ENCODE measurements at places on chromosomes 5 and 9.

DNA sequence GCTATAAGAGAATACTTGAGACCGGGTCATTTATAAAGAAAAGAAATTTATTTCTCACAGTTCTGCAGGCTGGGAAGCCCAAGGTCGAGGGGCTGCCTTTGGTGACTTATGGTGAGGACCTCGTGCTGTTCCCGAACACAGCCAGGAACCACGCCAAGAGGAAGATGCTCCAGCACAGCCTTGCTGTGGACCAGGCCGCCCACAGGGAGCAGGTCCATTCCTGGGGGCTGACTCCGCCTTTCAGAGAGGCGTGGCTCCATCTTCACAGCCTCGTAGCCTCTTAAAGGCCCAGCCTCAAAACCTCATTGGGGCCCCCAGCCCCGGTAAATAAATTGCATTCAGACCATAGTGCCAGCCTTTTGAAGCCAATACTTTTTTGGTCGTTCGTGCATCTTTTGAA lies 93.5 kb upstream of the CACNA1B start:
- no peak for DNase-seq

- DNase-seq: no peak
Observed at GRCh38 chr9:23586906-23587305, 239.1 kb downstream of the ELAVL2 start.

GRCh38 chr5:159827861-159828260 lies 88.4 kb upstream of the ADRA1B start:
- DNase-seq: no peak

GRCh38 chr9:131485728-131486422 lies 16.8 kb upstream of the POMT1 start:
- no peak for DNase-seq

GRCh38 chr5:143219696-143220095 lies 183.8 kb downstream of the NR3C1 start:
- no peak for DNase-seq

DNA sequence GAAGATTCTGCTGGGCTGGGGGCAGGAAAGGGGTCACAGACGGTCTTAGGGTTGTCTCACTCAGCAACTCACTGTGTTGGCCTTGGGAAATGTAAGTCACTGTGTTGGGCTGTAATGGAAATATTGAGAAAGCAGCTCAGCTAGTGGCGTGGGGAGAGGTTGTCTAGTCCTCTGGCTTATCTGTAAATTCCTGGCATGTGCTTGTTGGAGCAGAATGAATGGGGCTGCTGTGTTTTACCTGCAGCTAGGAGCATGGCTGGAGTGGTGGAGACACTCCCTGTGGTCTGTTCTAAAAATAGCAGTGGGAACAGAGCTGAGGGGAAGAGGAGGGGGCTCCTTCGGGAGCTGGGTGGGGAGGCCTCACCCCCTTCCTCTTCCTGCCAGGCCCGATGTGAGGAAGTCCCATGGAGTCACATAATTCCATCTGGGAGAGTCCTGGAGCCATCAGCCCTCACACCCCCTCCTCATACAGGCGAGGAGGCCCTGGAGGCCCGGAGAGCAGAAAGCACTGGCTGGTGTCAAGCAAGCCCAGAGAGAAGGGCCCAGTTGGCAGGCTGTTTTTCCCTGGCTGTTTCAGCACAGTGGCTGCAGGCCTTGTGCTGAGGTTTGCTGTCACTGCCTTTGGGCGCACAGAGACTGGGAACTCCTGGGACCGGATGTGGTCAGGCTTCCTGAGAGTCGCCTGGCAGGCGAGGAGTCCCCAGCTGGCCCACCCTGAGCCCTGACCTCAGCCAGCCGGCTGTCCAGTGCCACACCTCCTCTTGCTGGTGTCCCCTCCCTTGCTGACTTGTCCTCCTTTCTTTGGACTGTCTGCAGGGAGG lies 84.9 kb downstream of the RGS3 start:
- DNase-seq: no peak

DNA sequence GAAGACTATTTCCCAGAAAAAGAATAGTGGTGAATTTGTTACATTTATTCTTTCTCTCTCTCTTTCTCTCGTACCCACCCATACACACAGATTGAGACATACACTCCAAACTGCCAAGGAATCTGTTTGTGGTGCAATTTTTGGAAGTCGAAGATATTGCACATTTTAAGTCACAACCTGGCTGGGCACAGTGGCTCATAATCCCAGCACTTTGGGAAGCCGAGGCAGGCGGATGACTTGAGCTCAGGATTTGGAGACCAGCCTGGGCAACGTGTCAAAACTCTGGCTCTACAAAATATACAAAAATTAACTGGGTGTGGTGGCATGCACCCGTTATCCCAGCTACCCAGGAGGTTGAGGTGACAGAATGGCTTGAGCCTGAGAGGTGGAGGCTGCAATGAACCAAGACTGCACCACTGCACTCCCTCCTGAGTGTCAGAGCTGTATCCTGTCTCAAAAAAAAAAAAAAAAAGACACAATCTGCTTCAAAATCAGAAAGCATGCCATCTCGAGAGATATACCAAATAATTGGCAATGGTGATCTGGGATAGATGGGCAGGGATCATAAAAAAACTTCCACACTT lies 19.2 kb upstream of the PLIN2 start:
- DNase-seq: no peak

DNA sequence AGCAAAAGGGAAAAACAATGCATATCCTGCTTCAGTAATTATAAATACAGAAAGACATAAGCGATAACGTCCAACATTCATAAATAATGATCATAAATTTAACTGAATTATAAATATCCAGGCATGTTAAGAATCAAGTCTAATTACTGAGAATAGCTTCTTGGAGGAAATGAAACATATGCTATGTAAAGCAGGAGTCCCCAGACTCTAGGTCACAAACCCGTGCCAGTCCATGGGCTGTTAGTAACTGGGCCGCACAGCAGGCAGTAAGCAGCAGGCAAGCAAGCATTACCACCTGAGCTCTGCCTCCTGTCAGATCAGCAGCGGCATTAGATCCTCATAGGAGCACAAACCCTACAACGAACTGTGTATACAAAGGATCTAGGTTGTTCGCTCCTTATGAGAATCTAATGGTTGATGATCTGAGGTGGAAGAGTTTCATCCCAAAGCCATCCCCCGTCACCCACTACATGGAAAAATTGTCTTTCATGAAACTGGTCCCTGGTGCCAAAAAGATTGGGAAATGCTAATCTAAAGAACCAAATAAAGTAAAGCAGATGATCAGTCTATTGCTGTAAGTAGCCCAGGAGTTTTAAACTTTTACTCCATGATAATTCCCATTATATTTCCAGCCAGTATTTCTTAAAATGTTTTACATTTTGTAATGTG lies 50.4 kb downstream of the CERT1 start:
- no peak for DNase-seq

GRCh38 chr5:160744268-160745101 lies 107.5 kb downstream of the ATP10B start:
- no peak for DNase-seq

GRCh38 chr5:128358826-128359225 lies 179.2 kb downstream of the FBN2 start:
- DNase-seq: no peak

DNA sequence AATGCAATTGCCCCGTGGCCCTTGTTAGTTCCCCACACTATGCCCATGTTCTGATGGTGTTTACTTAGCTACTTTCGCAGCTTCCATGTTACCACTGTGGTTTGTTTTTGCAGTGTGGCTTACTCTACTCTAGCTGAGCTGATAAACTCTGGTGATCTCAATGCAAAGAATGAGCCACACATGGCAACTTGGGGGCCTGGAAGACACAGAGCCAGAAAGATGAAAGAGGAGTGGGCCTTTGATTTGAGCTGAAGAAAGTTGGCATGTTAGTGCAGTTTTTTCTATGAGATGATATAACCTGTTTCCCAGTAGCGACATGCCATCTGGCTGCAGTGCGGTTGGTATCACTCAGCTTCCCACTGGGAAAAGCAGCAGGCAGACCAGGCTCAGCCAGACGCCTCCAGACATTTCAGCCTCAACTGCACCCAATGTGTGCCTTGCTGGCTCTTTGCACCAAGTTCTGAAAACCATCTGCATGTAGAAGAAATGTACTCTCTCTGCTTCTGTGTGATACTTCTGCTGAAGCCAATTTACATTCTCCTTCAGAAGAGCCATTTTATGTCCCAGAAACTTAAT lies 329.4 kb downstream of the ARHGEF28 start:
- DNase-seq: no peak

GRCh38 chr5:75667586-75667985 lies 49.7 kb downstream of the POC5 start:
- DNase-seq: no peak

DNA sequence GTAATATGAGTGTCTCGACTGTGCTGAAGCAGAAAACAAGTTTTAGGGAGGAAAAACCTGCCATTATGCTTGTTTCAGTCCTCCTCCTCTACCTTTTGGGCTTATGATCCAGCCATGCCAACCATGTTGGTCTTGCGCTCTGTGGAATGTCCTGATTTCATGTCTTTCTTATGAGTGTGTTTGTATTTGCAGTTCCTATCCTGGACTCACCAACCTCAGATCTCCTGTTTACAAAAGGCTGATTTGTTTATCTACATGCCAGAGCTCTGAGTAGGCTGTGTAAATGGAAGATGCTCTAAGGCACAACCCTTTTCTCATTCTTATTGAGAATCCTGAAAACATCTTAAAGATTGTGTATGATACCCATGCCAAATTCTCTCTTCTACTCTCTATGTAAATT lies 138.6 kb downstream of the ARHGEF28 start:
- DNase-seq: no peak

DNA sequence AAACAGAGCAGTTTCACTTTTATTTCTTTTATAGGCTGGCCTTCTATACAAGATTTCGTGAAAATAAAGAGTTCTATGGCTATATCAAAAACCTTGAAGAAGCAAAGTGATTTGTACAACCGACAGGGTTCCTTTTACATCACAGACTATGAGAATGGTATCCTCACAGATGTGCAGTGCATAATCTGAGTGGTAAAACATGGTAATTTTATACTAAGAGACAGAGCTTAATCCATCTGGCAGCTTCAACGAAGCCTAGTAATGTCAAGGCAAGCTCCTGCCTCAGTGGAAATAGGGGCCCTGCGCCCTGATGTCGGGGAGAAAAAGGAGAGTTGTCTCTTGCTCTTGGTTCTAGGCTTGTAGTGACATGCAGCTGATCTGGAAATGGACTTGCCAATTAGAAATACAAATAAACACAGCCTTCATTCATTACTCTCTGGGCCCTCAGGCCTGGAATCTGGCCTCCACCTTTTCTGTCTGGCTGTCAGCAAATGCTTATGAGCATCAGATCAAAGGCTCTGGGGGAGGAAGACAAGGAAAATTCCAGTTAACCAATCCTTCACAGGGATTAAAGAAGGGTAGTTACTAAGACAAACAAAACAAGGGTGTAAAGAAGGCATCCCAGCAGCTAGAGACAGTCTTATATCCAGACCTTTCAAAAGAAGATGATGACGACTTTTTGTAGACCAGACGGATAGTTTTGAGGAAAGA lies 33.6 kb upstream of the TRIM32 start:
- no peak for DNase-seq

DNA sequence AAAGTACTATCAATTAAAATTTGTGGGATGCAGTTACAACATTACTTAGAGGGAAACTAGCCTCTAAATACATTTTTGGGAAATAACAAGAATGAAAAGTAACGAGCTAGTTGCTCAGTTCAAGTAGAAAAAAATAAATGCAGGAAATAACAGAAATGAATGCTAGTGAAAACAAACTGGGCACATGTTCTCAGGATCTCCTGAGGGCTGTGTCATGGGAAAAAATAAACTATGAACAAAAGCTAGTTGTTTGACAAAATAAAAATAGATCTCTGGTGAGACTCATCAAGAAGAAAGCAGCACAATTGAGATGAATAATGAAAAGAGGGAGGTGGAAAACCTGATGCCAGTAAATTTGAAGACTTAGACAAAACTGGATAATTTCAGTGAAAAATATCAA lies 16.3 kb downstream of the IDNK start:
- no peak for DNase-seq

All from central memory CD8-positive, alpha-beta T cell (primary cell).